ACHN (cell line): ENCODE measurements at places on chromosomes 12 and 14.

- no peak for DNase-seq
These were observed 84.9 kb downstream of the DICER1 start for GRCh38 chr14:95072310-95072905.

GRCh38 chr12:29113101-29113500, 36.0 kb upstream of the FAR2 start:
- DNase-seq = no peak

- DNase-seq = no peak
These were observed 100.6 kb downstream of the ANO4 start for GRCh38 chr12:100895192-100895591.

GRCh38 chr14:105015242-105015641, 5.6 kb downstream of the CDCA4 start:
- DNase-seq = no peak

DNA sequence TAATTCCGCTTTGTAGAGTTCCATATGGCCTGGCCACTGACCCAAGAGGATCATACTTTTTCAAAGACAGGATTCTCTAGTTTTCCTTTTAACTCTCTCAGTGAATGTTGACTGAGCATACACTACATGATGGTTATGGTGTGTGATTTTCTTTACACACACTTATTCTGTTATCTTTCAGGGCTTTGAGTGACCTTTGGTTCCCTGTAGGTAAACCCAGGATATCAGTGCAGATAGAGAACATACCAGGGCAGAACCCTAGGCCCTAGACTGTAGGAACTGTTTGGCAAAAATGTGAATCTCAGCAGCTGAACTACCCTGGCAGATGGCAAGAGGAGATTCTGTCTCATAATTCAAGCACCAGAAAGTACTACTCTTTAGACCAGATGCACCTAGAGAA, 159.6 kb downstream of the KCNA5 start:
- DNase-seq = no peak

- no peak for DNase-seq
These were observed 2.8 kb downstream of the GABARAPL1 start for GRCh38 chr12:10215436-10215835.

DNA sequence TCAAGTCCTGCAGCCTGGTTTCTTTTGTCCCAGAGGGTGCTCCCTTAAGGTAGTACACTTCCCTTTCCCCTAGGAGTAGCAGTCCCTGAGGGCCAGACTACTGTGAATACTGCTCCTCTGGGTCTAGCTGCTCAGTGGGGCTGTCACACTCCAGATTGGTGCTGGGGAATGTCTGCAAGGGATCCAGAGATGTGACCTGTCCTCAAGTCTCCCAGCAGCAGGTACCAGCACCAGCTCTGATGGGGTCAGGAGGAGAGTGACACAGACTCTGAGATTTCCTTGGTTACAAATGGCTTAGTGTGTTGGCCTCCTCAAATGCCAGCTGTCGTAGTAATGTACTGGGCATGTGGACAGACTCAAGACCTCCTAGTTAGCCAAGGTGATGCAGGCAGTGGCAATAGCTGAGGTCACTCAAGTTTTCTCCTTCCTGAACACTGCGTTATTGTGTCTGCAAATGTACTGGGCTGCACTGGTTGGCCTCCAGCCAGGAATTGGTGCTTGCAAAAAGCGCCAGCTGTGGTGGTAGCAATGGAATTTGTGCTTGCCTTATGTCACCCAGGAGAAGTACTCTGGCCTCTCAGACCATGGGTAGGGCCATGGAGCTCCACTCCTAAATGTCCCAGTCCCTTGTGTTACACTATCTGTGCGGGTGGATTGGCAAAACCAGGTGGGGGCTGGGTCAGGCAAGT, 36.4 kb upstream of the AEBP2 start:
- no peak for DNase-seq

GRCh38 chr14:55800156-55800785, 220.3 kb downstream of the KTN1 start:
- DNase-seq = no peak

GRCh38 chr14:100532154-100532861, 54.9 kb downstream of the BEGAIN start:
- DNase-seq = no peak

DNA sequence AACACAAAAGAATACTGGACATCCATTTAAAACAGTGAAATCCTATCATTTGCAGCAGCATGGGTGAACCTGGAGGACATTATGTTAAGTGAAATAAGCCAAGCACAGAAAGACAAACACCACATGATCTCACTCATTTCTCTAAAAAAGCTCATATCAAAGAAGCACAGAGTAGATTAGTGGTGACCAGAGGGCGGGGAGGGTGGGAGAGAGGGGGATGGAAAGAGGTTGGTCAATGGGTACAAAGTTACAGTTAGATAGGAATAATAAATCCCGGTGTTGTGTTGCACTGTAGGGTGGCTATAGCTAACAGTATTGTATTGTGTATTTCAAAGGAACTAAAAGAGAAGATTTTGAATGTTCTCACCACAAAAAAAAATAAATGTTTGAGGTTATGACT, 52.4 kb downstream of the DUSP6 start:
- DNase-seq = no peak

- no peak for DNase-seq
These were observed 139.2 kb downstream of the C12orf75 start for GRCh38 chr12:105469701-105470100.

- no peak for DNase-seq
These were observed 282.9 kb upstream of the ATXN7L3B start for GRCh38 chr12:74254784-74255183.

DNA sequence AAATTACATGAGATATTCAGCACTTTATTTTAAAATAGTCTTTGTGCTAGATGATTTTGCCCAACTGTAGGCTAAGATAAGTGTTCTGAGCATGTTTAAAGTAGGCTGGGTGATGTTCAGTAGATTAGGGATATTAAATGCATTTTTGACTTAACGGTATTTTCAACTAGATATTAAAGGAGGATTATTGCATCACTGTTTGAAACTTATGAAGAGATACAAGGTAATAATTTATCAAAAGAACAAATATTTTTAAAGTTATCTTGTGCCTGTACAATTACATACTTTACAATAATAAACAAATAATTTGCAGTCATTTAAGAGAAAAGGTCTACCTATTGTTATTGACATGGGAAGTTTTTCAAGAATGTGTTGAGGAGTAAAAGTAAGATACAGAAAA, 368.6 kb upstream of the DCN start:
- no peak for DNase-seq

- DNase-seq = no peak
These were observed 11.3 kb upstream of the SLC41A2 start for GRCh38 chr12:104969343-104969742.

DNA sequence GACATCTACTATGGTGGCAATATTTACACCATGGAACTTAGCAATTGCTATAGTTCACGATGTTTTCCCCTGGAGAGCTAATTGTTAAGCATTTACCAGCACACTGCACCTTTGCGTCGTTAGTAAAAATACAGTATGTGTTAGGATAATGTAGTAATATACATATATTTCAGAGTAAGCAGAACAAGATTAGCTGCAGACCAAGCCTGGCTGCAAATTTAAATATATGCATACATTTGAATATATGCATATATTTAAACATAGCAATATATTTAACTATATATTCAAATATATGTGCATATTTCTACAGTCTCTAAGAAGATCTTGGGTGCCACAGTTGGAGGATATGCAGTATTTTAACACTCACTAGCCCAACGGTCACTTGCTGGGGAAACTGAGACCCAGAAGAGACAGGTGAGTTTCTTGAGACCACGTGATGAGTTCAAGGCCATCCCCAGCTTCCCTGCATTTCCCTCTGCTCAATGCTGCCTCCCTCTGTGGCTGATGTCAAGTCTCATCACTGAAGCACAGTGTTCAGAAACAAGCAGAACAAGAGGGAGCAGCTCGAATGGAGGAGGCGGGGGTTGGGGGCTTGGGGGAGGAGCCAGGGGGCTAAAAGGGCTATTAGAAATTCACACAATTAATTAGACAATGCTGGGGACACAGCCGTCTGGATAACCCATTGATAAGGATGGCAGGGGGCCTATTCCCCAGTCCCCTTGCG, 708.0 kb downstream of the MED13L start:
- DNase-seq = no peak

- peak; percentile 86 for DNase-seq
These were observed 7.5 kb downstream of the ITGA5 start for GRCh38 chr12:54411391-54412241.

DNA sequence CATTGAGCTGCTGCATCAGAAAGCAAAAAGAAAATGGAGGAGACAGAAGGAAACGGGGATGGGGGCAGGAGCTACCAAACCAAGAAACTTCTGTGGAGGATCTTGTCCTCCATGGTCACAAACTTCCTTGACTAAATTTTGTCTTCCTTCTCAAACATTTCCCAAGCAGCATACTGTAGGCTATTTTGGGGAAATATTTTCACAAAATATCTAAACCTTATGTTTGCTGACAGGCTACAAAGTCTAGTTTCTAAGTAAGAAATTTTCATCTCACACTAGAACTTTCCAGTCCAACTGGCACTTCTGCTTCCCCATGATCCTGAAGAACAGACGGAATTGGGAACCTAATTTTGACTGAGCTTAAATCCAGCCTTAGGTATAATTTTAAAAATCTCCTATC, 552.0 kb downstream of the SNAPC1 start:
- DNase-seq = no peak

DNA sequence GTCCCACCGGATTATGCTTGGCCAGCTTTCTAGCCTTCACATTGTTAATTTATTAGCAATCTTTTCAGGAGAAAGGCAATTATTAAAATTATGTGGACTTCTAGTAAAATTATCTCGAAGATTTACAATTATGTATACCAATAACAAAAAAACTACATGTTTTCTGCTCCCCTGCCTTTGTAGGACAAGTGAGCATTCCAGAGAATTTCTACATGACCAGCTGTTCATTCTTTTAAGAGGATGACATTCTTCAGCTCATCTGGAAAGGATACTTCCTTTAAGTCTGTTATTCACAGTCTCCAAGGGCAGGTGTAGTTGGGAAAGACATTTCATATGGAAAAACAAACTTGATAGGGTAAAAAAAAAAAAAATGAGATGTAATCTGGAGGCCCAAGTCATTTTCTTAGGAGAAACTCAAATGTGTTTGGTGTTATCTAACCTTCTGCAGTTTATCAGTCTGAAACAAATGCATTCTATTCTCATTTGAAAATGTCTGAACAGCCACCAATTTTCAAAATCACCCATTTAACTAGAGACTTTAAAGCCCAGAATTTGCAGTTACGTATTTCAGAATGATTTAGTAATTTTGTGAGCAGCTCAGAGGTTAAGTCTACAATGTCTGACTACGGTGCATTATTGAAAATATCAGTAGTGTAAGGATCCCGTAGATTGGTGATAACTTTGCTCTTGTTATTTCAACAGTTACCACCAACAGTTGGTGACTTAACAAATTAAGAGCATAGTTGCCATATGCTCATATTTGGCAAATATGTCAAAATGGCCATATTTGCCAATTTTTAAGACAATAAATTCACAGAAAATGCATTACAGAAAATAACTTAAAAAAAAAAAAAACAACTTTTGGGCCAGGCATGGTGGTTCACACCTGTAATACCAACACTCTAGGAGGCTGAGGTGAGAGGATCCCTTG, 1.8 kb upstream of the PHLDA1 start:
- DNase-seq = peak; percentile 50

DNA sequence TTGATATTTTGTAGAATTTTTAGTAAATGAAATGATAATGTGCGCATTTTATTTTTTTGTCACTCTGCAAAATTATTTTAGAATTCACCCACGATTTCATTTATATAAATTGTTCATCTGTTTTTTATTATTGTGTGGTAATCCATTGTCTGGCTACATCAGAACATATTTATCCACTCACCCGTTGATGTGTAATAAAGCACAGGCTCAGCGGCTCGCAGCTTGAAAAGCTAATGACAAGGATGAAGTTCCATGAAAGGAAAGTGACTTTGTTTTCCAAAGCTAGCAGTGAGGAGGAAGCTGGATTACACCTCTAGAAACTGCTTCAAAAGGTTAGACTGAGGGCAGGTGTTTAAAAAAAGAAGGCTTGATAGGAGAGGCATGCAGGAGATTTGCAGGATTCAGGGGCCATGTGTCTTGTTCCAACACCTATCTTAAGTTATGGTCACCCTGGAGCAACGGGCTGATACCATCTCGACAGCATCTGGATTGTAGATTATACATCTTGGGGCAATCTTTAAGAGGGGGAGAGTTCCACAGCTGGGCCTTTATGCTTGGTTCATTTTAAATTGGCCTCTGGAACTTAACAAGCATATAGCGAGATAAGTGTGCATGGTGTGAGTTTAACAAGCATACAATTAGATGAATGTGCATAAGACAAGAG, 194.1 kb downstream of the TMTC3 start:
- DNase-seq = no peak

GRCh38 chr12:12534166-12534866, 28.3 kb downstream of the DUSP16 start:
- no peak for DNase-seq

GRCh38 chr14:88990856-88991255, 166.4 kb downstream of the TTC8 start:
- no peak for DNase-seq

DNA sequence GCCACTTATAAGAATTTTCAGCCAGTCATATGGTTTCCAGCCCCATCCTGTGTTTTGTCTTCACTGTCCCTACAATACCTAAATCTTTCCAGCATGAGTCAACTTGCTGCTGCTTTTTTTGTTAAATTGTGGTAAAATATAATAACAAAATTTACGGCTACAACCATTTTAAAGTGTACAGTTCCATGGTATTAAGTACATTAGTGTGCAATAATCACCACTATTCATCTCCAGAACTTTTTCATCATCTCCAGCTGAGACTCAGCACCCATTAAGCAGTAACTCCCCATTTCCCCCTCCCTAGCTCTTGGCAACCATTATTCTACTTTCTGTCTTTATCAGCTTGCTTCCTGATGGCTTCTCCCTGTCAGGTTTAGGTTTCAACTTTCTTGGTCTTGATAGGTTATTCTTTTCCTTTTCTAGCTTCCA, 39.1 kb downstream of the FRS2 start:
- no peak for DNase-seq

GRCh38 chr14:98580131-98580678, 691.8 kb downstream of the BCL11B start:
- peak; percentile 16 for DNase-seq

DNA sequence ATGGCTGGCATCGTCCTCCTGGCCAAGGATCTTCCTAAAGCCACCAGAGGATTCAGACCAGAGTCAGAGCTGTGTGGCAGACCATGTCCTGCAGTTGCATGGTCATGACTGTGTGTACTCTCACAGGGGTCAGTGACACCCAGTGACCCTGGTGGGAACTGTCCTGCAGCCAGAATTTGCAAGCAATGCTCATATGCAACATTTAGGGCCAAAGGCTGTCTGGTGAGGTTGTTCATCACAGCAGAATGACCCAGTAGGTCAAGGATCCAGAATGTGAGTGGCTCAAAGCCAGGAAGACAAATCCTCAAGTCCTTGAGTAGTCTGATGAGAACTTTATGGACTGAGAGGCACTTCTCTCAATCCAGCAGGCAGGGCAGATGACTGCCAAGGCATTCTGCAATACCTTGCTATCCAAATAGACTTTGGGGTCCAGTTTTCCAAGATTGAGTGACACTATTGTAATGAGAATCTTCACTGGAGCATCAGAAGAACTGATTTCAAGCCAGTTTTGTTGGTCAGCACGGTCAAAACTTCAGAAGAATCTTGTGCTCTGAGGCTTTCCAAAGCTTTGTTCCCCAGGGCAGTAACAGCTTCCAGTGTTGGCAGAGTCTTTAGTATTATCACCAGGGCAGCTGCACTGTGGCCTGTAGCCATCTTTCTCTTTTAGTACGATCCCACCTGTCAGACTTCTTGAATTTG, 122.0 kb downstream of the PTCSC3 start:
- no peak for DNase-seq

GRCh38 chr14:69036757-69037506, 57.8 kb upstream of the ACTN1 start:
- DNase-seq = no peak

- no peak for DNase-seq
These were observed 528.2 kb downstream of the RPS29 start for GRCh38 chr14:49057838-49058510.
